ENCODE measurements at places on chromosomes 2 and 18.

- no peak for DNase-seq
These were observed 308.1 kb downstream of the ZEB2 start for GRCh38 chr2:144211826-144212225.

DNA sequence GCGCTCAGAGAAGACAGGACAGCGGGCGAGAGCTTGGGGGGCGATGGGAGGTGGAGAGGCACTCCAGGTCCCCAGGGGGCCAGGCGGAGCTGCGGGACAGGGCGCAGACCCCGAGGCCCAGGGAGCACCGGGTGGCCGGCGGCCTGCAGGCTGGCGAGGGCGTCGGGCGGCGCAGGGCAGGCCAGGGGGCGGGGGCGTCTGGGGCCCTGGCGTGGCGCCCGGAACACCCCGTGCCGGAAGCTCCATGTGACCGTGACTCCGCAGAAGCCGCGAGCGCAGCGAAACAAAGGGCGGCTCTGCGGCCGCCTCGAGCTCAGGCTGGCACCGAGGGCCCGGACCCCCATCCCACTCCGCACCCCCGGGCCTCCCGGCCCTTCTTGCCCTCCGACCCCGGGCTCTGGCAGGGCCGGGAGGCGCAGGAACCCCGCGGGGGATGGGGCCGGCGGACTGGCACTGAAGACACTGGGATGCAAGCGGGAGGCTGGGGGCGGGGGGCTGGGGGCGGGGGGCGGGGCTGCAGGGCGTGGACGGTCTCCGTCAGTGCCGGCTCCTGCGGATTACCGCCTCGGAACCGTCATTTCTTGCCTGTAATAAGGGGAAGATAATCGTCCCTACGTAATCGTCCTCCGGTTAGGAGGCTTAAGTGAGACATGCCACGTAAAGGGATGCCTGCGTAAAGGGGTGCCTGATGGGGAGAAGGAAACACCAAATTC, 19.1 kb downstream of the SH2D6 start:
- peak; percentile 96 for DNase-seq

GRCh38 chr2:225419033-225419432, 19.5 kb downstream of the NYAP2 start:
- no peak for DNase-seq

- no peak for DNase-seq
These were observed 54.2 kb upstream of the ID2 start for GRCh38 chr2:8627692-8628085.

GRCh38 chr2:1655461-1655860, 88.9 kb downstream of the PXDN start:
- DNase-seq: no peak

DNA sequence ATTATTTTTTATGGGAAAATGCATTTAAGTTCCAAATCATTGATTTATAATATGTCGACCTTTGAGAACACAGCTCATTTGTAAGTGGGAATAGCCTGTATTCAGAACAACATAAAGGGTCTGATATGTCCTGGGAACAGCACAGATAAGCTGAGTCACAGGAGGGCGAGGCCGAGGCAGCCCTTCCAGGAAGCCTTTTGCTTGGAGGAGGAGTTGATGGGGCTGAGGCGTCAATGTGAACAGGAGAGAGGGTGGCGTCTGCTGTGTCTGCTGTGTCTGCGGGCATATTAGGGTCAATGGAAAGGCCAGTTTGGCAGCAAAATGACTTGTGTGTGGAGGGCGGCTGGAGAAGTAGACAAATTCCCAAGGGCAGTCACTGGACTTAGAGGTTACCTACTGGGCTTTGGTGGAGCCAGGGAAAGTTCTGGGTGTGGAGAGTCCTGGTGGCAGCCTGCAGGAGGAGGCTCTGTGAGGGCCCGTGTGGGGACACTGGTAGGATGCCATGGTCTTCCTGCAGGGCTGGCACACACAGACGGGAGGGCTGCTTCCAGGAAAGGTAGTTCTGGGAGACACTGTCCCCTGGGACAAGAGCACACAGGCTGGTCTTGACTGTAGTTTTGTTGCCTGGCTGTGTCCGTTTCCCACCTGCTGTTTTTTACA, 128.1 kb downstream of the GLI2 start:
- DNase-seq: no peak

All from Right ventricle myocardium inferior (tissue), 1 donor.